ENCODE measurements at places on chromosomes 2 and 18. TPM values are rescaled to one million over a fixed set of nuclear protein-coding genes. Genes with fewer than 3 reads are reported as not detected.

GRCh38 chr2:182496596-182496995 lies 69.8 kb upstream of the PDE1A start:
- DNase-seq, result no peak

DNA sequence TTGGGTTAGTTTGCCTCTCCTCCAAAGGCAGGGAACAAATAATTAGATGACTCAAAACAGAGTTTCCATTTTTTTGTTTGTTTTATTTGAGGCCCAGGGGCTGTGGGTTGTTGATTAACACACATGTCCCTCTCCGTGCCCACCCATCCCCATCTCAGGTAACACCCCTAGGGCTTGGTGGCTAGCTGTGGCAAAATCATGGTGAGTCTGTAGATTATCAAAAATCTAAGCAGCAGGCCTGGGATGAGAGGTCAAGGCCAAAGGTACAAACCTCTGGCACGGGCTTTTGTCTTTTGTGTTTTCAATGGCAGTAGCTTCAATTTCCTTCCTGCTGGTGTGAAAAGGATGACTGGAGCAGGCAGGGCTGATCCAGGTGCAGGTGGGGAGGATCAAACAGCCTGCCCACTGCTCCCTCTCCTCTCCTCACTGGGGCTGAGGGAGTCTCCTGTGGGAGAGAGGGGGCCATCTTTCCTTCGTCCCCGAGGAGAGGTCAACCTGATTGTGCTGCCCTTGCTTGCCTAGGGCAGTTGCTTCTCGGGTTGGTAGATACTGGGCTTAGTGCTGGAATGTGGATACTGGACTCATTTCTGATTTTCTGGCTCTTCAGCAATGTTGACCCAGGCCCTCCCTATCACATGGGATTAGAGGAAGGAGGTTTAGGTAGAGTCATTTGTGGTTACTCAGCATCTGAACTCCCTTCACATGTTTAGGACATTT lies 31.9 kb upstream of the EML4 start:
- DNase-seq, result no peak

DNA sequence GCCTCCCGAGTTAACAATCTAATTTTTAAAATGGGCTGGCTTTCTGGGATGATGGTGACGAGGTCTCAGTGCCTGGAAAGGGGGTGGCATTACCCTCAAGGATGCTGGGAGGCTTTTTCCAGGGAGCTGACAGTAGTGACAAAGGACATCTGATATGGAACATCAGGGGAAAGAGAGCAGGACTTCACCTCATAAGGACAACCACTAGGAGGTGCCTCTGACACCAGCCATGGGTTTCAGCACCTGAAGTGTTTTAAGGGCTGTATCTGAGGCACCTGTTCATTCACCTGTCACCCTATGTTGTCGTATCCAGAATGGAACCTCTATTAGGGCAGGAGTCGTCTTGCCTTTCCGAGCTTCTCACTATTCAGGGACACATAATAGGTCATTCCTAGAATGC lies 10.8 kb downstream of the IL36B start:
- no peak for DNase-seq

DNA sequence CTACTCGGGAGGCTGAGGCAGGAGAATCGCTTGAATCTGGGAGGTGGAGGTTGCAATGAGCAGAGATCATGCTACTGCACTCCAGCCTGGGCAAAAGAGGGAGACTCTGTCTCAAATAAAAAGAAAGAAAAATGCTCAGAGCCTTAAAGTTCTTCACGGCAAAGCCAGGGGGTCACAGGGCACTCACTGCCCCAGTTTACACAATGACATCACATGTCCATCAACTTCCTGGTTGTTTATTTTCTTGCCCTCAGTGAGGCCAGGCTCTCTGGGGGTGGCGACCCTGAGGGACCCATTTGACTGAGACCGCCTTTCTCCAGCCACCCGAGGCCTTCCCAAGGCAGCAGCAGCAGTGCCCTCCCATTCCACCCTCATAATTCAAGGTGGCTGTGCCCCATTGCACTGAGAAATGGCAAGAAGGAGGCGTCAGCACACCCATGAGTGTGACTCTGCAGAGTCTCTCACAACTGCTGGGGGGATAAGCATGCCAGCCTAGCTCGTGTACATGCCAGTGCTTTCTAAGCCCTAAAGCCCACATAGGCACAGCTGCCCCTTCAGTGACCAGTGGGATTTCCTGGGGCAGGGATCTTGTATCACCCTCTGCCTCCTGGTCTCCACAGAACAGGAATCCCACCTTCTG lies 50.0 kb downstream of the SFXN5 start:
- DNase-seq, result no peak

RPRM gene
- not detected for total RNA-seq

CCDC102B gene
- total RNA-seq, result 3.1 TPM

Measured in fibroblast of the aortic adventitia (primary cell).